OCI-LY7 (cell line): ENCODE measurements at places on chromosomes 7 and 10. TPM values are rescaled to one million over a fixed set of nuclear protein-coding genes. Genes with fewer than 3 reads are reported as not detected.

The CHAT gene
- not detected in 2 replicates for total RNA-seq

The ZC3HAV1 gene
- total RNA-seq, result 47.6 and 52.4 TPM in 2 replicates

The SEMA3D gene
- total RNA-seq, result not detected in 2 replicates

The EIF3A gene
- total RNA-seq, result 161 and 171 TPM in 2 replicates

The NRG3 gene
- total RNA-seq, result not detected in 2 replicates

DNA sequence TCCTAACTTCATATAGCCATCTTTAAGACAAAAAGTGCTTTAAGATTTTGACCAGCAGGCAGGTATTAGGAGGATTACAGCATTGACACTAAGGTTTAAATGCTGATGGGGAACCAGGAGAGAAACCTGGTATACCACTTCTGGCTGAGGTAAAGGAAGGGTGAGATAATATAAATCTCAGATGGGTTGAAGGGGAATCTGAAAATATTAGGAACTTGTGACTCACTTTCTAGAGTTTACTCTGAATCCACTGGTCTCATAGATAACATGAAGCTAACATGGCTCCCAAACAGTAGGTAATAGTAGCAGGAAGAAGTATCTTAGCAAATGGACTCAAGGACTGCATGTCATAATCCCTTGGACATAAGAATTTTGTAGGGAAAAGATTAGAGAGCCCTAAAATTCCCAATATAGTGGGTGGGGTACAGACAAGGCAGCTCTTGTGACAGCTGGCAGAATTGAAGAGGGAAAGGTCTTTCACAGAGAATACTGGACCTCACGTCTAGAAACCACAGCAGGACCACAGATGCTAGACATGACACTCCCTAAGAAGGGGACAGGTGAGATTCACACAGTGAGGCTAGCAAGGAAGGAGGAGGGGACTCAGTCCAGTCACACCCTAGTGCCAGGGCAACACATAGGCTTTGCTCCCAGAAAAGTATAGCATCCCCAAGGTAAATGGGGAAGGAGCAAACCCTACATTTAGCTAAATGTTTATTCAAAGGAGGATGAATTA, 3.5 kb downstream of the PTTG1IP2 start:
- DNase-seq, result no peak

GRCh38 chr7:94045581-94045980, 41.4 kb upstream of the BET1 start:
- no peak for DNase-seq

DNA sequence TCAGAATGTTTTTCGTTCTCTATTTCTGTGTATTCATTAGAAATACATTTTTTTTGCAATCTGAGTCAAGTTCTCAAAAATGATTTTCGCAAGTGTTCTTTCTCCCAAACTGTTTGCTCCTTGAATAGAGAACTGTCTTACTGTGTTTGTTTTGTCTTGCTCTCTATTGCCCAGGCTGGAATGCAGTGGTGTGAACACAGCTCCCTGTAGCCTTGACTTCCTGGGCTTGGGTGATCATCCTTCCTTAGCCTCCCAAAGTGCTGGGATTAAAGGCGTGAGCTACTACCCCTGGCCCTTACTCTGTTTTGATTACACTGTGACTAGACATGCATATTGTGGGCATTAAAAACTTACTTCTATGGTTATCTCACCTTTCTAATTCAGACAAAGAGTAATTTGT, 56.7 kb downstream of the LUC7L2 start:
- DNase-seq, result no peak

GRCh38 chr7:50757703-50758390, 24.8 kb downstream of the GRB10 start:
- no peak for DNase-seq

DNA sequence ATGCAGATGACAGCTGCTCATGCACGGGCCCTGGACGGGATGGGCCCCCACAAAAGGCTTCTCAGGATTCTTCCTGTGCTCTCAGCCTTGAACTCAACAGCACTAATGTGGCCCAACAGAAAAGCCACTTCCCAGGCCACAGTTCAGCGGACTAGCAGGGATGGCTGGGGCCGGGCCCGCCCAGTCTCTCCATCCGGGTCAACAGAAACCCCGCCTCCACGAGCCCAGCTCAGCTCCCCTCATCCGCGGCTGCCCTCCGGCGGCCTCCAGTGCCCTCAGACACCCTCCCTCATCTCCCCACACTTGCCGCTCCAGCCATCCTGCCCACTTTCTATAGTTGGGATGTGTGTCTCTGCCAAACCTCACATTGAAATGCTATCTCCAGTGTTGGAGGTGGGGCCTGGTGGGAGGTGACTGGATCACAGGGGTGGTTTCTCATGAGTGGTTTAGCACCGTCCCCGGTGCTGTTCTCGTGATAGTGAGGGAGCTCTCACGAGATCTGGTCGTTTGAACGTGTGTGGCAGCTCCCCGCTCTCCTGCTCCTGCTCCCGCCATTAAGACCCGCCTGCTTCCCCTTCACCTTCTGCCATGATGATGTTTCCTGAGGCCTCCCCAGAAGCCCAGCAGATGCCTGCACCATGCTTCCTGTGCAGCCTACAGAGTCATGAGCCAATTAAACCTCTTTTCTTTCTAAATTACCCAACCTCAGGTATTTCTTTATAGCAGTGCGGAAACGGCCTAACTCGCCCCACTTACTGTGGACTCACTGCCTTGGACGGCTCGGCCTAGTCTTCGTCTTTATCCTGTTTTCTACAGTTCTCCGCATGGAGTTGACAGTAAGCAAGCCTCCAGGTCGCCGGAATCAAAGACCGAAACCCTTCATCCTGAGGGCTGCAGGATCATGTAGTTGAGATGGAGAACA, 169.9 kb upstream of the RNF32 start:
- DNase-seq, result no peak

DNA sequence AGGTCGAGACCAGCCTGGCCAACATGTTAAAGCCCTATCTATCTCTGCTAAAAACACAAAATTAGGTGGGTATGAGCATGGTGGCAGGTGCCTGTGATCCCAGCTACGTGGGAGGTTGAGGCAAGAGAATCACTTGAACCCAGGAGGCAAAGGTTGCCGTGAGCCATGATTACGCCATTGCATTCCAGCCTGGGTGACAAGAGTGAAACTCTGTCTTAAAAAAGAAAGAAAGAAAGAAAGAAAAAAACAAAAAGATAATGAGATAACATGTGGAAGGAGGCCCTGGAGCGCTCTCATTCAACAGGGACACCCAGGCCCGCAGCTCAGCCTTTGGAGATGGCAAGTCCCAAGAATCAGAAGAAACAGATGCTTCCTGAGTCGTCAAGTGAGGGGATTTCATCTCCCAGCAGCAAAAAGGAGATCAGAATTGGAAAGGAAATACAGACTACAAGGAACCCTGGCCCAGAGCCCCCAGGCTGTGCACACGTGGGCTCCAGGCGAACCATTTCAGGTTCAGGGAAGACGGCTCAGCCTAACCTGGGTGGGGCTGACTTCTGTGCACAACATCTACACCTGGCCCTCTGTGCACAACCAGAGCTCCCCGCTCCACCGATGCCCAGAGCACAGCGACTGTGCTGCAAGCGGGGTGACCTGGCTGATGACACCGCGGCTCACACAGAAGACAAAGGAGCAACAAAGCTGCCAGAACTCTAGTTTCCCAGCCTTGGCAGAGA, 33.3 kb downstream of the GNA12 start:
- no peak for DNase-seq

- no peak for DNase-seq
Observed at GRCh38 chr10:8129438-8129837, 75.0 kb downstream of the GATA3 start.

DNA sequence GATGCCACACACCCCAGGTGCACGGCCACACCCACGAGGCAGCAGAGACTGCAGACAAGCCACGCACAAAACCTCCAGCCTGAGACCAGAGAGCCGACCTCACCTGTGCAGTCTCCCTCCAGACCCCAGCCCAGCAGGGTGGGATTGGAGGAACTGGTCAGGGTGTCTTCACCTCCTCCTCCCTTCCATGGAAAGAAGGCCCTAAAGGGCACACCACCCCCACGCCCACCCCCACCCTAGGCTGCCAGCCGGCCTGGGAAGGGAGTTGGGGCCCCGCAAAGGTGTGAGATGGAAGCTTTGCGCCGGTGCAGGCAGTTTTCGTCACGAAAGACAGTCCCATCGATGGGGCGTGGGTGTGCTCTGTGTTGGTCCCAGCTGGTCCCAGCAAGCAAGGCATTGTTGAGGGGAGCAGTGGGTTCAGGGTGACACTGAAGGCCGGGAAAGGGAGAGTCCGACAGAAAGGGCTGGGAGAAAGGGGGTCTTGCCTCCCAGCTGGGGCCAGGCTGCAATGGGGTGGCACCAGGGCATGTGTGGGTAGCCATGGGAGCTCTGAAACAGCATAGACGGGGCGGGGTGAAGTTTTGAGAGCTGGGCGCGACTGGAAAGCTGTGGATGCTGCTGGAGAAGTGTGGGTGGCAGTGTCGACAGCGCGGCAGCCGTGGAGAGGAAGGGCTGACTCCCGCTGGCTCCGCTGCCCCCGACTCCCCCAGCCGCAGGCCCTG, 349.2 kb downstream of the GLRX3 start:
- no peak for DNase-seq

DNA sequence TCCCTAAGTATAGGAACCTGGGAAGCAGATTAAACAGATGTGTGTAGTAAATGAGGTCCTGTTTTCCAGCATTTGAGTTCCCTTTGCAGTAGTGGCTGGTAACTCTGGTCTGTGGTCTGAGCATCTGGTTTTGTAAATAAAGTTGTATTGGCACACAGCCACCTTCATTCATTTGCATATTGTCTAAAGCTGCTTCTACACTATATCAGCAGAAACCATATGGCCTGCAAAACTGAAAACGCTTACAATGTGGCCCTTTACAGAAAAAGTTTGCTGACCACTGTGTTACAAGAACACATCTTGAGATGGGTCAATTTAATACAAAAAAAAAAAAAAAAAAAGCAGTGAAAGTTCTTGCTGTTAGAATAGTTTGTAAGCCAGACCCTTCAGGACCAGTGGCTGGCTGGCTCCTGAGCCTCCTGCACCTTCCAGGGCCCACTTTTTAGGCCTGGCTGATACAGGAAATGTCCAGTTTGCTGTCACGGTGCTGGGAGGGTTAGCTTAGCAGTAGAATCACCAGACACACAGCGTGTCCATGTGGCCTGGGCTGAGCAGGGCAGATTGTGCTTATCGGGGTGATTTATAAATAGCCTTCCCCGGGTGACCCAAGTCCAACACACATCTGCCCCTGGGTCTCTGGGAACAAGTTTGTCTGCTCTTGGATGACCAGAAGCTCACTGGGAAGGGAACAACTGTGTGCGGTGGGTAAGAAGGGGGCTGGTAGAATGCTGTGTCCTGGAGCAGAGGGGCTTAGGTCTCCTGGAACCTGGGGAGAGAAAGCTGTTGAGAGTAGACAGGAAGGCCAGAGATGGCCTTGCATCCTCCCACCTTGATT, 1.4 kb downstream of the C10orf71 start:
- peak; percentile 32 for DNase-seq

DNA sequence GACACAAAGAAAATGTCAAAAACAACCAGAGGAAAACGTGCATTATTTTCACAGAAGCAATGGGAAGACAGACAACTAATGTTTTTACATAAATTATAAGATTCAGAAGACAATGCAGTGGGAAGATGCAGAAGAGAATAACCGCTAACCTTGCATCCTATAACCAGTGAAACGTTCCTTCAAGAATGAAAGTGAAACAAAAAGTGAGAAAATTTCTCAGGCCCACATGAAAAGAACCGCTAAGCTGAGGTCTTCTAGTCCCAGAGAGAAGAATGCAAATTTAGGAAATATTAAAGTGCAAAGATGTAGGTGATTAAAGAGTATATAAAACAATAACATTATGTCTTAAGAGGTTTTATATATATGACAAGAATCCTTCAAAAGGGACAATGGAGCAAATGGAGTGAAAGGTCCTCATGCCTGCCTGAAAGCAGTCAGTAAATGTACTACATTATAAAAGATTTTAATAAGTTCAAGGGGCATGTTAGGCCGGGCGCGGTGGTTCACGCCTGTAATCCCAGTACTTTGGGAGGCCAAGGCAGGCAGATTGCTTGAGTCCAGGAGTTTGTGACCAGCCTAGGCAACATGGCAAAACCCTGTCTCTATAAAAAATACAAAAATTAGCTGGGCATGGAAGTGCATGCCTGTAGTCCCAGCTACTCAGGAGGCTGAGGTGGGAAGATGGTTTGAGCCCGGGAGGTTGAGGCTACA, 43.1 kb upstream of the DDC start:
- DNase-seq, result peak; percentile 10

DNA sequence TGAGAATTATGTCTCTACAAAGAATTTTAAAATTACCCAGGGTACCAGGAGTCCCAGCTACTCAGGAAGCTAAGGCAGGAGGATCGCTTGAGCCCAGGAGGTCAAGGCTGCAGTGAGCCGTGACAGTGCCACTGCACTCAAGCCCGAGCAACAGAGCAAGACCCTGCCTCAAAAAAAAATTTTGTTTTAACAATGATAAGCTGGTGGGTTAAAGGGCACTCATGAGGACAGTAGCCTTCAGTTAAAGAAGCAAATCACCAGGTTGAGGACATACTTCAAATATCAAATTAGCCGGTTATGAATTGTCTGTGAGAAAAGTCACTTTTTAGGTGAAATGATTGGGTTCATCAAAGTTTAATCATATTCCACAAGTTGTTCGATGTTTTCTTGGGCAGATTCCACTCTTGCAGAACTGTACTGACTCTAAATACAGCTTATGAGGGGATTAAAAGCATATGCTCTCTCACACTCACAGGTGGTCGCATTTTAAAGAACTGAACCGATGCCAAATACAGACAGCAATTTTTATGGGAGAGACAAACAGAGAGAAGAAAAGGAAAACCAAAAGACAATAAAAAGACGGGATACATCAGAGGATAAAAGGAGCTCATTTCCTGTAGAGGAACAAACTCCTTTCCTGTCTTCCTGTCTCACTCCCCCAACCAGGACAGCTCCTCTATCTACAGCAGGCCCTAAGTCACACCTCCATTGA, 582.8 kb upstream of the NRP1 start:
- no peak for DNase-seq

GRCh38 chr7:129090300-129090907, 35.5 kb upstream of the TNPO3 start:
- no peak for DNase-seq
